T-helper 17 cell (primary cell): ENCODE measurements at places on chromosomes 3 and 15.

GRCh38 chr15:45867281-45867680 is 232.5 kb downstream of the SQOR start:
- DNase-seq, result no peak
- no peak overlapping the region for H3K4me3 ChIP-seq
- no peaks in the 10 kb centered on the region for H3K4me1 ChIP-seq

DNA sequence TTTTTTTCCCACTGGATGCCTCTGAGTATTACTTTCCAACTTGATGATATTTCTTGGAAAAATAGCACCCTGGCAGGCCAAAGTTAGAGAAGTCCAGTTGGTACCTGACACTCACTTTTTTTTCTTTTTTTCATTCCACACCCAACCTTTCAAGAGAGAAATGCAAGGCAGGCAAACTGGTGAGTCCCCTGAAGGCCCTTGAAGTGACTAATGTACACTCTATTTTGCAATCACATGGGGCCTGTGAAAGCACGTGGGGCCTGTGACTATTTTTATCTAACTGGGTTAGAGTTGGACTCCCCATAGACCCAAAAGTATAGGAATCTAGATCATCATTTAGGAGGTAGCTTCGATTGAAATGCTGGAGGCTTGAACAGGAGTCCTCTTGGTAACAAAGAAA is 316.7 kb downstream of the CHL1 start:
- no peak overlapping the region for H3K4me3 ChIP-seq
- no peaks in the 10 kb centered on the region for H3K27me3 ChIP-seq
- DNase-seq, result no peak

DNA sequence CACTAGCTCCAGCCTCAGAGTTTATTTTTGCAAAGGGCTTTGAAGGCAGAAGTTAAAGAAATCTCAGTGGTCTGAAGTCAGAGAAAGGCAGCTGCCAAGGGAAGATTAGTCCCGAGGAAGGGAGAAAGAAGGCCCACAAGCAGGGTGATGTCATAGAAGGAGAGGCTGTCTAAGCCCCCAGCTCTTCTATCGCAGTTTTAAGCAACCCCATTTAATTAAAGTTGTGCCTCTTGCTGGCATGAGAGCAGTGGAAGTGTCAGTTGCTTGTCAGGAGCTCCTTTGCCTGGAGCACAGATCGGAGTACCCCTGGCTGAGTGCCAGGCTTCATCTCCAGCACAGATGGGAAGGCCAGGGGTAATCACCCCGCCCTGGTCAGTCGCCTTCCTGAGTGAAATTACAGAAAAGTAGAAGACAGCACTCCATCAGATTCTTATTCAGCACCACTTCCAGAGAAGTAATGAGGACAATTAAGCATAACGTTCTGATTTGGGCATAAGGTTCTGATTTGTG is 530.7 kb downstream of the EPHB1 start:
- H3K4me3 ChIP-seq, result no peak overlapping the region
- H3K36me3 ChIP-seq, result no peaks in the 10 kb centered on the region
- no peaks in the 10 kb centered on the region for H3K27me3 ChIP-seq

DNA sequence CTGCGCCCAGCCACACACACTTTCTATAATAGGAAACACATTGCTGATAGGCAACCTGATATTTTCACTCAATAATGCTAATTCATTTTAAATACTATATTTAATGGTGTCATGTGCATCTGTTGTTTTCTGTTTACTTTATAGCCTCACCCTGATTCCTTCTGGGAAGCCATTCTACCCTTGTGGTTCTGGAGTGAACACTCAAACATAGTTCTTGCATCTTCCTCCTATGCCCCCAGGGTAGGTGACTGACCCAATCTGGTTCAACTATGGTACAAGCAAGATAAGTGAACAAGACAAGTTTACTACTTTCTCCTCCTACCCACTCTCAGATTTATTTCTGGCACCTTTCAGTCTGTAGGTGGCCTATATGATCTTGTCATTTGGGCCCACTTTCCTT is 4.3 kb upstream of the SCG3 start:
- no peaks in the 10 kb centered on the region for H3K36me3 ChIP-seq
- H3K4me1 ChIP-seq, result peaks cover 2% of the 10 kb centered on the region

DNA sequence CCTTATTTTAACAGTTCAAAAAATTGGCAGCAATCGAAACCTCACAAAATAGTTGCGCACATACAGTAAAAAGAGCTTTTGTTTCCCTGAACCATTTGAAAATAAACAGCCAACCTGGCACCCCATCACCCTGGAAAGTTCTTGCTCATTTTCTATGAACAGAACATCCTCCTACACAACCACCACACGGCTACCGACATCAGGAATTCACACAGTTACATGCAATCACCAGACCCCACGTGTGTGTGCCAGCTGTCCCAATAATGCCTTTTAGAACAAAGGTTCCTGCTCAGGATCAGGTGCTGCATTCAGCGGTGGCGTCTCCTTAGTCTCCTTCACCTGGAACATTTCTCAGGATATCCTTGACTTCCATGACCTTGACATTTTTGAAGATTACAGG is 186.5 kb downstream of the KLF13 start:
- H3K27ac ChIP-seq, result no peak overlapping the region
- H3K4me1 ChIP-seq, result peaks cover 10% of the 10 kb centered on the region
- DNase-seq, result no peak
